ENCODE measurements at places on chromosomes 5 and 9. TPM values are rescaled to one million over a fixed set of nuclear protein-coding genes. Genes with fewer than 3 reads are reported as not detected.

Gene SLC23A1
- not detected for total RNA-seq

Gene ICE1
- 13.1 TPM for total RNA-seq

Gene POLR3G
- 7.6 TPM for total RNA-seq

Gene EDIL3
- total RNA-seq = 109 TPM

Gene ITK
- not detected for total RNA-seq

Gene FRMD3
- total RNA-seq = 5.0 TPM

Gene TMEFF1
- 0.05 TPM for total RNA-seq

Gene CCNI2
- total RNA-seq = not detected

Gene HMMR
- 57.0 TPM for total RNA-seq

Gene SPINK13
- total RNA-seq = not detected

Gene DOCK2
- 47.7 TPM for total RNA-seq

Gene LCN9
- total RNA-seq = not detected
